Activated effector memory CD4-positive, alpha-beta T cell treated with anti-CD3 and anti-CD28 coated beads, Interleukin-2, amount 50 U/mL, for 16 hours (primary cell): ENCODE measurements at places on chromosomes 4 and X.
A peak's percentile ranks its signal among the peaks of the same experiment; 100 is the strongest.

- no peak for DNase-seq
Measured at GRCh38 chrX:24262309-24262708, 51.6 kb downstream of the SUPT20HL2 start.

DNA sequence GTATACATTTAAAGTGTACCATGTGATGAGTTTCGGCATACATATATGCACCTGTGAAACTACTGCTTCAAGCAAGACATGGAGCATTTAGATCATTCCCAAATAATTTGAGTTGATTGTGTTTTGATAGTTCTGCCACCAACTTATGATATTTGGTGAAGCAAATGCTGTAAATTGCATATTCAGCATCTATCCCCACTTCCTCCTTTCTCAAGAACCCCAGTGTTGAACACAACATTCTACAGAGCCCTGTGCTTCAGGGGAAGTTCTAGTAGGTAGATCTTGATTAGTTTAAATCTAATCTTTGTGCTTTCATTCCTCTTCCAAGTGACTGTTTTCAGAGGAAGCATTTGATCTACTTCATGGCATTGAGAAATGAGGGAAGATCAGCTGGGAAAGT lies 5.4 kb upstream of the SHROOM3 start:
- DNase-seq = no peak

GRCh38 chr4:150960818-150961217 lies 54.3 kb downstream of the LRBA start:
- DNase-seq = peak; percentile 79

- DNase-seq = no peak
Measured at GRCh38 chr4:127239902-127240763, 392.6 kb upstream of the INTU start.

- DNase-seq = no peak
Measured at GRCh38 chrX:47247999-47248320, 15.2 kb downstream of the USP11 start.

DNA sequence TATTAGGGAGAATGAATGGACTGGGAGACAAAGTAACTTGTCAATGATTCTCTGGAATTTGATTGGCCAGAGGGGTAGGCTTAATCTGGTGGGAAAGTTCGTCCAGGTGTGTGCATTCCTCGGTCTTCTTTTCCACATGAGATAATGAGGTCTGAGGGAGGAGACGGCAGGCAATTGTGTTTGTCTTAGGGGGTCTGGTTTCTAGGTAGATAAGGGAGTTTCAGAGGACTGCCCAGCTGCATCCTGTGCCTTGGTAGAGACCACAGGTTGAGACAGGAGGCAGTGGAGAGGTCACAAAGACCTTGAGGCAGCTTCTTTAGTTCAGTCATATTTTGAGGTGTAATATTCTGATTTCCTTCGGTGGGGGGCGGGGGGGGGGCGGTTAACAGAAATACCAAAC lies 4.3 kb downstream of the MGST2 start:
- no peak for DNase-seq

- no peak for DNase-seq
Measured at GRCh38 chr4:25667931-25668557, 12.4 kb downstream of the SLC34A2 start.
